ENCODE measurements at places on chromosomes 1 and 21. TPM values are rescaled to one million over a fixed set of nuclear protein-coding genes. Genes with fewer than 3 reads are reported as not detected.

DNA sequence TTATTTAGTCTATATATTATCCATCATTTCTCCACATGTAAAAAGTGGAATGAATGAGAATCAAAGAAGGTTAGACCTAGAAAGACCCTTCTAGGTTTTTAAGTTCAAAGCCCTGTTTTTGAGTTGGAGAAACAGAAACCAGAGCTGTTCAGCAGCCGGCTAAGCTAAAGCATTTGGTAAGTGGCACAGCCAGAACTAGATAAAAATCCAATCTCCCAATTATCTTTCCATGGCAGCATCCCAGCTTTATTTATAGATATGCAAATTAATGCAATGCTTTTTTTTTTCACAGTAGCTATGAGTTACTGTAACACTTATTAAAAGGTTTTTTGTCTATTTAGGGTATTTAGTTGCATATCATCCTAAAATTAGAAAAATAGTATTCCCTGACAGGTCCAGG lies 85.1 kb downstream of the NIBAN1 start:
- no peak for DNase-seq

- DNase-seq, result peak; percentile 9
Measured at GRCh38 chr1:225882694-225883615, 775 bp upstream of the TMEM63A start.

- DNase-seq, result no peak
Measured at GRCh38 chr1:74522148-74522547, 9.7 kb upstream of the LRRC53 start.

- DNase-seq, result no peak
Measured at GRCh38 chr21:45379171-45379900, 25.6 kb upstream of the COL18A1 start.

GRCh38 chr1:232675260-232675659 lies 45.3 kb upstream of the SIPA1L2 start:
- DNase-seq, result no peak

GRCh38 chr1:14522926-14523241 lies 75.6 kb upstream of the KAZN start:
- DNase-seq, result no peak

DNA sequence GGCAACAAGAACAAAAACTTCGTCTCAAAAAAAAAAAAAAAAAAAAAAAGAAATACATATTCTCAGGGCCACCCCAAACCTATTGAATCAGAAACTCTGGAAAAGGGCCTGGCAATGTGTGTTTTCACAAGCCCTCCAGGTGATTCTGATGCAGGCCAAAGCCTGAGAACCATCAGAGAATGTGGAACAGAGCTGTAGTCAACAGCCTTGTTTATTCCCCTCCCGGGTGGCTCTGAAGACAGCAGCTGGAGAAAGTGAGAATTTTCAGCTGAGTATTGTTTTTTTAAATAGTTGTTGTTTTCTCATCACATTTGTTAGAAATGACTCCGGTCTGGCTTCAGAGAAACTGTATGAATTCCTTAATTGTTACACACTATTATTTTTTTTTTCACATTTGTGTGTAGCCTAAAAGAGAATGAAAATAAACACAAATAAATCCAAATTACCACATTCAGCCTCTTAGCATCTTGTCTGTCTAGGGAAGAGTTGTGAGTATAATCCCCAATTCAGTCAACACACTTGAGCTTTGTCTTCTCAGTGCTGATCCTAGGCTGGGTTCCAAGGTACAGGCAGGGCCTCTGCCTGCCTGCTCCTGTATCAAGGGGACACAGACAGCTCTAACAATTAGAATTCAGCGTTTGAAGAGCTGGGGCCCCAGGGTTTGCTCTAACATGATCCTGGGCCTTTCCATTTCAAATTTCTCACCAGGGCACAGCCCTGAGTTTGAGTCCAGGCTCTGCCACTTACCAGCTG lies 6.6 kb upstream of the AZIN2 start:
- no peak for DNase-seq

The GBP6 gene
- 0.65 TPM for total RNA-seq

The DNAJC28 gene
- 0.12 TPM for total RNA-seq

DNA sequence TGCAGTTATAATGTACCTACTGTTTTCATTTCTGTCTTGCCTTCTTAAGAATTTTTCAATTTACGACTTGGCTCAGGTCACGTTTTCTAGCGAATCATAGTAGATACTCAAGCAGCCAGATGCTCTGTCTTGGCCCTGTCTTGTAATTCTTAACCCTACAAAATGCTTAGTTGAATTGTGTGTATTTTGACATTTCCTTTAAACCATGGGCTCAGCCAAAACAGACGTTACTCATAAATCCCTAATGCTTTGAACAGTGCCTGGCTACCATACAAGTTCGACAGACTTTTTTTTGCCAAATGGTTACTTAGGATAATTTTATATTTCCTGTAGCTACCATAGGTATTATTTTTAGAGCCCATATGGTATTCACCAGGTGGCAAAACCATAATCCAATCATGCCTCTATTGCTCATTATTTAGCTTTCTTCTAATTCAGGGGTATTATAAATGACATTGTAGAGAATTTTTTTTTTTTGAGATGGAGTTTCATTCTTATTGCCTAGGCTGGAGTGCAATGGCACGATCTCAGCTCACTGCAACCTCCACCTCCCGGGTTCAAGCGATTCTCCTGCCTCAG lies 54.3 kb downstream of the KCNK1 start:
- DNase-seq, result no peak

DNA sequence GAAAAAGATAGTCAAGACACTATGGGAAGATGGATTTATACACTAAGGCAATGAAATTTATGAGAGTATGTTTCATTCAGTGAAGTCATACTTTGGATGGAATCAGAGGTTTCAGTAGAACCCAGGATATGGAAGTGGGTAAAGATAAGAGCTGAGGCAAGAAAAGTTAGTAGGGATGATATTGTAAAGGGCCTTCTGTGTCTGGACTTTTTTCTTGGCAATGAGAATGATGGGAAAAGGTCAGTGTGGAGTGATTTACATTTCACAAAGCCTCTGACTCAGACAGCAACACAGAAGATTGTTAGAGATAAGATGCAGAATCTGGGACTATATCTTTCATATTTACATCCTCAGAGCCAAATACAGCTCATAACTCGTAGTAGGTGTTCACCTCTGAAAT lies 32.1 kb downstream of the SH3BGR start:
- no peak for DNase-seq

GRCh38 chr1:117599286-117600221 lies 6.3 kb upstream of the TENT5C start:
- no peak for DNase-seq

The CYYR1 gene
- total RNA-seq, result not detected

- no peak for DNase-seq
Measured at GRCh38 chr1:188599313-188599712, 1770.6 kb downstream of the PLA2G4A start.

The BRDT gene
- not detected for total RNA-seq

The OR2M7 gene
- total RNA-seq, result not detected

The CD164L2 gene
- not detected for total RNA-seq

DNA sequence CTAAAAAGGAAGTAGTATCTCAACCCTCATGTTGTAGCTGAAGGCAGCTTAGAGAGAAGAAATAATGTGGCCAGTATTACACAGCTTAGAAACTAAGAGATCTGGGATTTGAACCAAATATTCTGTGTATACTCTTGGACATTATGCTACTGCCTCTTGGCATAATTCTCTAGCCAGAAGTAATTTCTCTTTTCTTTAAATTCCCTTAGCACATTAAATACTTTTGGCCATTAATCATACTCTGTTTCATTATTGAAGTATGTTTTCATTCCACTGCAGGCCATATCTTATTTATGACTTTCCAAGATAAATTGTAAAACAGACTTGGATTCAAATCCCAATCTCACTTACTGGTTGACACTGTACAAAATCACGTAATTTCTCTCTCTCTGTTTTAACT lies 181.3 kb upstream of the SPAG17 start:
- DNase-seq, result no peak

The RPS8 gene
- 2,226 TPM for total RNA-seq

The AGPAT3 gene
- total RNA-seq, result 132 TPM

DNA sequence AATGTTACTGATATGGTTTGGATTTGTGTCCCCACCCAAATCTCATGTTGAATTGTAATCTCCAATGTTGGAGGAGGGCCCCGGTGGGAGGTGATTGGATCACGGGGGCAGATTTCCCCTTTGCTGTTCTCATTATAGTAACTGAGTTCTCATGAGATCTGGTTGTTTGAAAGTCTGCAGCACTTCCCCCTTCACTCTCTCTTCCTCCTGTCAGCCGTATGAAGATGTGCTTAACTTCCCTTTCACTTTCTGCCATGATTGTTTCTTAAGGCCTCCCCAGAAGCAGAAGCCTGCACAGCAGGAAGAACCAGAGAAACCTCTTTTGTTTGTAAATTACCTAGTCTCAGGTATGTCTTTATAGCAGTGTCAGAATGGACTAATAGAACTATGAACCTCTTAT lies 28.4 kb downstream of the TRIM33 start:
- no peak for DNase-seq

The RPE65 gene
- total RNA-seq, result not detected

- no peak for DNase-seq
Measured at GRCh38 chr1:92843046-92843423, 11.2 kb downstream of the RPL5 start.

The DDAH1 gene
- total RNA-seq, result not detected

GRCh38 chr1:74485622-74486021 lies 26.8 kb downstream of the LRRC53 start:
- DNase-seq, result no peak

The C1orf94 gene
- total RNA-seq, result not detected

GRCh38 chr1:178528228-178528952 lies 15.5 kb downstream of the TEX35 start:
- no peak for DNase-seq

DNA sequence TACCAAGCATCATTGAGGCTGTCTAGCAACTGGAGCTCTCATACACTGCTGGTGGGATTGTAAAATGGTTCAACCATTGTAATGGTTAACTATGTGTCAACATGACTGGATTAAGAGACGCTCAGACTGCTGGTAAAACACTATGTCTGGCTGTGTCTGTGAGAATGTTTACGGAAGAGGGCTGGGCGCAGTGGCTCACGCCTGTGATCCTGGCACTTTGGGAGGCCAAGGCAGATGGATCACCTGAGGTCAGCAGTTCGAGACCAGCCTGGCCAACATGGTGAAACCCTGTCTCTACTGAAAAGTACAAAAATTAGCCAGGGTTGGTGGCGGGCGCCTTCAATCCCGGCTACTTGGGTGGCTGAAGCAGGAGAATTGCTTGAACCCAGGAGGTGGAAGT lies 4.8 kb upstream of the FCRLA start:
- no peak for DNase-seq

GRCh38 chr1:12098786-12099185 lies 35.7 kb downstream of the TNFRSF8 start:
- DNase-seq, result no peak

The CRP gene
- total RNA-seq, result not detected

DNA sequence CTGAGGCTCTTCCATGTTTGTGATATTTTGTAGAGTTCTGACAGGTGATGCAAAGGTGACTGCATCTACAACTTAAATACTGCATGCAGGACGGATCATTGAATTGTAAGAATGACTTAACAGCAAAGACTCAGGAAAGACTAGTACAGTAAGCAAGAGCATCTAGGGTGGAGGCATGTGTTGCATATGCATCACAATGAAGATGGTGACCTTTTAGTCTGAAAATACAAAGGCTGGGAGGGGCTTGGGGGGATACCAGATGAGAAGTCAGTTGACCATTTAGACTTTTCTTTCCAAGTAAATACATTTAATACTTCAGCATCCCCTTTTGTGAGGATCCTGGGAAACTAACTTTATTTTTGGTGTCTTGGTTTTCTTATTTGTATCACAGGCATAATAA lies 145.5 kb downstream of the NUF2 start:
- DNase-seq, result no peak

The NUCKS1 gene
- total RNA-seq, result 146 TPM

GRCh38 chr1:178051071-178051470 lies 42.8 kb upstream of the RASAL2 start:
- DNase-seq, result no peak

- DNase-seq, result no peak
Measured at GRCh38 chr1:65759516-65759915, 33.2 kb upstream of the PDE4B start.

The VAV3 gene
- 6.1 TPM for total RNA-seq

- no peak for DNase-seq
Measured at GRCh38 chr1:234154320-234155251, 218.7 kb upstream of the COA6 start.

DNA sequence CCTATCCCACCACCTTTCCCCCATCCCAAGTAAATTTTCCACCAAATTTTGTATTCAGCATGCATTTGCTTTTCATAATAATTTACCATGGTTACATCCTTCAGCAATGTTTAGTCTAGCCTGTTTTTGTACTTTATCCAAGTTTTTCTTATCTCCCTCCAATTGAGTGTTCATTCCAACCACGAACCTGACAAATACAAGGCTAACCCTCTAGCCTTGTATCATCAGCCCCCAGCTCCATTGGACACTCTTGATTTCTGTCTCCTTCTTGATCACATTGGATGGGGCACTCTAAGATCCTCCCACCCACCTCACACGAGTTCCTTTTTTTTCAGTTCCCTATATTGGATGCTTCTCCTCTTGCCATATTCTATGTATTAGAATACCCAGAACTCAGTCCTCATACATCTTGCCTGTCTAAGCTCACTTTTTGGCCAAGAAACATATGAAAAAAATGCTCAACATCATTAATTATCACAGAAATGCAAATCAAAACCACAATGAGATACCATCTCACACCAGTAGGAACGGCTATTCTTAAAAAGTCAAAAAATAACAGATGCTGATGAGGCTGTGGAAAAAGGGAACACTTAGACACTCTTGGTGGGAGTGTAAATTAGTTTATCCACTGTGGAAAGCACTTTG lies 40.5 kb upstream of the SLC35F3 start:
- no peak for DNase-seq

DNA sequence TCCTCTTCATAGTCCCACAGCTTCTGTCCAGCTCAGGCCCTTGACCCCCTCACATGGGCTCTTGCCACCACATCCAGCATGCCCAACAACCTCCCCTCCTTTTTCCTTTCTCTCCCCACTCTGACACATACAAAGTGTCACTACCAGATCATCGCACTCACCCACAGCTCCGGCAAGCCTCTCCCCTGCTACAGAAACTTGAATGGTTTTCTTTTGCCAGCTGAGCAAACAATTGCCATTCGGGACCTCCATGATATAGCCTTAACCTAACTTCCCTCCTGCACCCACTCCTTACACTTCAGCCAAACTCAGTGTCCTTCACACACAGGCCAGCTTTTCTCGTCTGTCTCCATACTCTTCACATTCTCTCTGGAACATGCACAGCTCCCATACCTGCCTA lies 43.3 kb downstream of the MAB21L3 start:
- no peak for DNase-seq

DNA sequence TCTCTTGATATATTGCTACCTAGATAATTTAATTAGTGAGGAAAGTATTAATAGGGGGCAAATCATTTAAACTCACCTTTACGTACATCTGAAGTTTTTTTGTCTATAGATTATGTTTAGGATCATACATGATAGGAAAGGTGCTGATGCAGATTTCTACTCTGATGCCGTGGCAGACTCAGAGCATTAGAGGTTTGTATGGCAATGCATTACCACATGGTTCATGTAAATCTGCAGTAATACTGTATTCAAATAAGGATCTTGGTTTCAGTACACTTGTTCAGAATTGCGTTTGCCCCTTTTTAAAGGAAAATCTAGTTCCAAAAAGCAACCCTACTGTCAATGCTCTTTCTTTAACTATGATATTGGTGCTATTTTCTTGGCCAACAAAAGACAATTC lies 288.3 kb downstream of the PTPRC start:
- no peak for DNase-seq
